Effector memory CD4-positive, alpha-beta T cell (primary cell): ENCODE measurements at places on chromosomes 1 and 21.

- no peak for DNase-seq
Measured at GRCh38 chr1:63051886-63052285, 268.0 kb downstream of the ATG4C start.

DNA sequence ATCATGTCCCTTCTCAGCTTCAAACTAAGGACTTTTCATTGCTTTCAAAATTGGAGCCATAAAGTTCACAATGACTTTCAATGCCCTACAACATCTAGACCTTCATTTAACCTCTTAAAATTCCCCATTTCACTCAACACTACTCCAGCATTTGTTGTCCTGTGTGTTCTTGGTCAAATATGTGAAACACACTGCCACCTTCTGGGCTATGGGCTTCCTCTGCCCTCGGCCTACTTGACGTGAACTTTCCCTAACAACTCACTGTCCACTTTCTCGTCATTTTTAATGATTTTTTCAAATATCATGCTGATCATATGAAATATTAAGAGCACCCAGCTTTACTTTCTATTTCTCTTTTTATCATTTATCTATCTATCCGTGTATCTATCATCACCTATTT lies 2018.4 kb downstream of the NCAM2 start:
- no peak for DNase-seq

DNA sequence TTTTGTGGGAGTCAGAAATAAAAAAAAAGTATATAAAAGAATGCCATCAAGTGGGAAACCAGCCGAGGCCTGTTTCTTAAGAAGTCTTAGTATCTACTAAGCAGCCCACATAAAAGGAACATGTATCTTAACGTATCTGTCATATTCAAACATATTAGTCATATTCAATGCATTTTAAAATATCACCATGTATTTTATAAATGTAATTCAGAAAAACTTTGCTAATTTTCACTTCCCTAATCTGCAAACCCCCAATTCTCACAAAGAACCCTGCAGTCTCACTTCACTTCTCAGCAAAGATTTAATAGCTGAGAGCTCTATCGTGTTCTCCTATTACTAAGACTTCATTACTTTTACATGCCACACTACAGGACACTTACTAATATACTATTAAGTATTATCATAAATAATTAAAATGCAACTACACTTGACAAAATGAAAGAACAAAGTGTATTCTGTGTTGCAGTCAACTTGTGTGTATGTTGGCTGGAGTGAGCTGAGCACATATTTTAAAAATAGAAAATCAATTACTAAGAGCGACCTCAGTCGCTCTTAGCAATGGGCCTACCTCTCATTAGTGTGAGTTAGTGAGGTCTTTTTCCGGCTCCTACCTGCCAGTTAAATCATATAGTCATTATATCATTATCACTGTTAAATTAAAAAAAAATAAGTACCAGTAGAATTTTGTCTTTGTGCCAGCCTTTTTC lies 484.3 kb downstream of the LMO4 start:
- no peak for DNase-seq

DNA sequence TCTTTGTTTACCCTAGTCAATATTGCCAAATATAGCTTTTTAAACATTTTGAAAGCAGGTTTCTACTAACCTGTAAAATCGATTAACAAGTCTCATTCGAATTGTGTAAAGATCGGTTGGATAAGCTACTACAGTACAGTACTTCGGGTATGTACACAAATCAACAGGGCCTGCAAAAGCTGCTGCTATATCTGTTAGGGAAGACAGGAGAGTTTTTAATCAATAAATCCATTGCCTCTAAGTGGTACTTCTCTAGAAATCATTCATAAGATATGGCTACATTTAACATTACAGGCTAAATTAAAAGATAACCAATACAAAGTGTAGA lies 34.8 kb upstream of the PSMG1 start:
- no peak for DNase-seq

DNA sequence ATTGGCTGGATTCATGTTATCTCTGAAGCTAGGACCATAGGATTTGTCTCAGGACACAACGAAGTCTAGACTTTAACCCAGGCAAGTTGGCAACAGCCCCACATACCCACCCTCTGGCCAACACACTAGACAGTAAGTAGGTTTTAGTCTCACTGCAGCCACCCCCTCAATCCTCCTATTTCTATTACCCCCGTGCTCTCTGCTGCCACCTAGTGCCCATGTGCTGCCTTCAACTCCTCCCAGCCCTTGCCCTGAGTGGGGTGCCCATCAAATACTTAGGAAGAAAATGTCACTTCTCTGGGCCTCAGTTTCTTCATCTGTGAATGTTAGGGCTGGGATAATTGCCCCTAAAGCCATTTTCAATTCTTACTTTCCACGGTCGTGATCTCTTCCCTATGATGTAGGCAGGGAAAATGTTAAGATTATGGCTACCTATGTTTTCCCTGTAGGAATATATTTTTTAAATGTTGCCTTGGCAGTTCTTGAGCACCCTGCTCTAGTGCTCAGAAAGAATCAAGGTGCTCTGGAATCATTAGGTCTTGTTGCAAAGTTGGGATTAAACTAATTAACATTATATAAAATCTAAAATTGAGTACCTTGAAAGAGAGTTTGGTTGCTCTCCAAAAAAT lies 213.0 kb downstream of the LMX1A start:
- DNase-seq = no peak

- no peak for DNase-seq
Measured at GRCh38 chr1:188194916-188195315, 1366.2 kb downstream of the PLA2G4A start.

DNA sequence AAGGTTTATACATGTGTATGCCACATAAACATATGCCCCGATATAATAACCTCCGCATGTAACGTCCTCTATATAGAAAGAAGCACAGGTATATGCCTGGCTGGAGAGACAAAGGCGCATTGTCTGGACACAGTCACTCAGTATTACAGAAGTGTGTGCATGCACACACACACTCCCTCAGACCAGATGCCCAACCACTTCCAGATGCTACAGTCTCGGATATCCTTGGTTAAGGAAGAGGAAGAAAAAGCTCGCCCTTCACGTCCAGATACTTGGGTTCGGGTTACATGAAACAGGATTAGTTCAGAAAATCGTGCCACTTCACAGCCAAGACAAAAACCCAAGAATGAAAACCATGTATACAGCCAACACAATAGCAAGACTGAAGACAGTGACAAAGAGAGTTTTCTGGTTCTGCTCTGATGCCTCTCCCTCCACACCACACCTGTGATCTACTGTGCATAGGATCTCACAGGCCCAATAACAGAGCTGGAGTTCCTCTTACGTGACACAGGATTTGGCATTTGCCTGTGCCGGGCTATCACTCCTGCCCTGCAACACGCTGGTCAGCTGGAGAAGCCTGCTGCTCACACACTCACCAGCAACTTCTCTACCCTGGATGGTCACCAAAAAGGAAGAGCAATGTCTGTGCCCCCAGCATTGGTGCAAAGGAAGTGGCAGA lies 75.0 kb downstream of the SSBP3 start:
- no peak for DNase-seq

DNA sequence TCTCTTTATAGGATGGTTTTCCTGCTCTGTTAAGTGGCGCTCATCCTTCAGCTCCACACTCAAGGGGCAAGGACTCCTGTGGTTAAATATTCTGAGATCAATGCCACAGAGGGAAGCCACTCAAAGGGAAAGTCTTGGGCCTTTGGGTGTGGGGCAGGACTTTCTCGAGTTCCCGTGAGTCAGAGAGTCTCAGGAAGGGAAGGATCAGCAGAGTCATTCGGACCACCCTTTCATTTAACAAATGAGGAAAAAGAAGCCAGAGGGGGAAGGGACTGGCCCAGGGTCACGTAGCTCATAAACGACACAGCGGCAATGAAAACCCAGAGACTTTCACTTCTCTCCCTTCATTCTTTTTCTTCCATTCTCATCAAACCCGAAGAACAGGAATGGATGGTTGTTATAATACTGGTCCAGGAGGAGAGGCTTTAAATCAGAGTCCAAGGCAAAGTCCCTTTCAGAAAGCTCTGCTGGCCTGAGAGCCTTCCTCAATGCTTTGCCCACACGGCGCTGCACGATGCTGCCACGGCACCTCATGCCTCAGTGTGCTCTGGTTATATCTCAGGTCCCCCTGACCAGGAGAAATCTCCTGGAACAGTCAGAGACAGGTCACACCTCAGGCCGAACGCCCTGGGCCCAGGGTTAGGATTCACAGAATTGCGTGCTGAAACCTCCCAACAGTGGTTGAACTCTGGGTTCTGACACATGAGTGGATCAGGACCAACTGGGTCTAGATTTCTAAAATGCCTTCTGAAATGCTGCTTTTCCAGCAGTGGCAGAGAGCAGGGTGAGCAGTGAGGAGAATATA lies 65.3 kb downstream of the TENT5C start:
- DNase-seq = no peak

- no peak for DNase-seq
Measured at GRCh38 chr1:191690931-191691330, 467.3 kb upstream of the RGS18 start.

DNA sequence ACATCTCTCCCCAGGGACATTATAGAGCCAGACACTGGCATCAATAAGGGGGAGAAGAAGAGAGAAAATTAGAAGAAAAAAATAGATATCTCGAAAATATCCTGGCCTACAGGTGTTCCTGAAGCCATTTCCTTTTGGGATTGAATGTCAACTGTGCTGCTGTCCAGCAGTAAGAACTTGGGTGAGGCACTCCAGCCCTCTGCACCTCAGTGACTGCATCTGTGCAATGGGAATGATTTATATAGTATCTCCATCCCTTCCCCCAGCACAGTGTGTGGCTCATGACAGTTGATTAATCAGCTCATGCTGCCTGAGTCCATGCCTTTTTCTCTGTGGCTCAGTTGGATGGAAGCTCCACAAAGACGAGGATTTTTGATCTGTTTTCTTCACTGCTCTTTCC lies 74.1 kb upstream of the TINAGL1 start:
- DNase-seq = no peak
